Central memory CD4-positive, alpha-beta T cell (primary cell): ENCODE measurements at places on chromosomes 4 and X.

DNA sequence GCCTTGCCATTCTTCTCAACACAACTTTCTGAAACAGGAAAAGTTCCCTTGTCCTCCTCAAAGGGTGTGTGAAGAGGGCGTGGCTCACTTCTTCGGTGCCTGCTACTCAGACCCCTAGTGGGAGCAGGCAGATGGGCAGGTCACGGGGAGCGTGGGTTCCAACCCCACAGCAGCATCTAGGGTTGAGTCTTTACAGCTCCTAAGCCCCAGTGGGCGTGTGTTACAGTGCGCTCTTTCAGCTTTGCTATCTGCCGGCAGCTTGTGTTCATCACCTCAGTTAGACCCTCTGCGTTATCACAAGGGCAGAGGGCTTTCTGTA is 57.5 kb upstream of the KLF3 start:
- DNase-seq, result no peak

DNA sequence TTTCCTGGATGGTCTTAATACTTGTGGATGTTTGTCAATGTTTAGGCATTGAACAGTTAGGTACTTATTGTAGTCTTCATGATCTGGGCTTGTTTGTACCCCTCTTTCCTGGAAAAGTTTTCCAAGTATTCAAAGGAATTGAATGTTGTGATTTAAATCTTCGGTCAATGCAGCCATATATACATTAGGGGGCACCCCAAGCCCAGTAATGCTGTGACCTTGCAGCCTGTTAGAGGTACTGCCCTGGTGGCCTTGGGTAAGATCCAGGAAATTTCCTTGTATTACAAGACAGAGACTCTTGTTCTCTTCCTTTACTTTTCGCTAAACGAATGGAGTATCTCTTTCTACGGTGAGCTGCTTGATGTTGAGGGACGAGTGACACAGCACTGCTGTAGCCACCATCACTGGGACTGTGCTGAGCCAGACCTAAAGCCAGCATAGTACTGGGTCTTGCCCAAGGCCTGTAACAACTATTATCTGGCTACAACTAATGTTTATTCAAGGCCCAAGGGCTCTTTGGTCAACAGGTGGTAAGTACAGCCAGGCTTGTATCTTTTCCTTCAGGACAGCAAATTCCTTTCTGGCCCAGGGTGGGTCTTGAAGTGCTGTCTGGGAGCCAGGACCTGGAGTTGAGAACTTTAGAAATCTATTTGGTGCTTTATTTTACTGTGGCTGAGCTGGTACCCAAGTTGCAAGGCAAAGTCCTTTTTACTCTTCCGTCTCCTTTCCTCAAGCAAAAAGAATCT is 118.3 kb upstream of the ATOH1 start:
- DNase-seq, result no peak

DNA sequence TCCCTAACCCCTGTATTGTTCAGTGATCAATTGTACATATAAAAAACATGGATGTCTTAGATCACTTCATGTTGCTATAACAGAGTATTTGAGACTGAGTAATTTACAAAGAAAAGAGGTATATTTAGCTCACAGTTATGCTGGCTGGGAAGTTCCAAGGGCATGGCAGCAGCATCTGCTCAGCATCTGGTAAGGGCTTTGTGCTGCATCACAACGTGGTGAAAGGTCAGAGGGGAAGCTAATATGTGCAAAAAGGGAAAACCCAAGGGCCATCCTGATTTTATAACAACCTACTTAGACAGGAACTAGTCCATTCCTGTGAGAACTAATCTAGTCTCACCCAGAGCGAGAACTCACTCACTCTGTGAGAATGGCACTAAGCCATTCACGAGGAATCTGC is 128.2 kb upstream of the OTUD4 start:
- no peak for DNase-seq

DNA sequence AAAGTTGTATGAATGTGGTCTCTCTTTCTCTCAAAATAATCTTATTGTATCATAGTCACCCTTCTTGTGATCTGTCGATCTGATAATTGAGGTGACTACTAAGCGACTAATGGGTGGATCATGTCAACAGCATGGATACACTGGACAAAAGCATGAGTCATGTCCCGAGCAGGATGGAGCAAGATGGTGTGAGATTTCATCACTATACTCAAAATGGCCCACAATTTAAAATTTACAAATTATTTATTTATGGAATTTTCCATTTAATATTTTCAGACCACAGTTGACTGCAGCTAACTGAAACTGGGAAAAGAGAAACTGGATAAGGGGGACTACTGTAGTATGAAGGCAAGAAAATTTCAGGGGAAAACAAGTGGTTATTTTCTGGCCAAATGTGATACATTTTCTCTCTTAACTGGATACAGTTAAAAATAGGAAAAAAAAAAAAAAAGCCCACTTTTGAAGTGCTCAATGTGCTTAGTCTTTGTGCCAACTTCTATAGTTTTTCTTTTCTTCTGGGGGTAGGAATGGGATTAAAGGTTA is 25.3 kb downstream of the FAM241A start:
- no peak for DNase-seq

GRCh38 chrX:136214551-136214950 is 36.6 kb downstream of the MAP7D3 start:
- DNase-seq, result no peak

GRCh38 chr4:58214376-58214775 is 1104.2 kb upstream of the IGFBP7 start:
- no peak for DNase-seq

GRCh38 chr4:52889354-52889753 is 27.2 kb downstream of the RASL11B start:
- DNase-seq, result no peak

DNA sequence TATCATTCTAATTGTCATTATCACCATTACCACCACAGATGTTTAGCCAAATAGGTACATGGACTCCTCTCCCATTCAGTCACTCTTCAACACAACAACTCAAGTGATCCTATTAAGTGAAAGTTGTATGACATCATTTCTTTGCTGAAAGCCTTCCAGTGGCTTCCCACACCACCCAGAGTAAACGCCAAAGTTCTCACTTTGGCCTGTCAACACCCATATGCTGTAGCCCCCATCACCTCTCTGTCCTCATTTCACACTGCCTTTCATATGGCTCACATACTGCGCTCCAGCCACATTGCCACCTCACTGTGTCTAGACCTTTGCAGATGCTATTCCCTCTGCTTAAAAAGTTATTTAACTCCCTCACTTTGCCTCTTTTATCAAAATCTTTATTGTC is 682.3 kb downstream of the ADGRL3 start:
- no peak for DNase-seq

- no peak for DNase-seq
Observed at GRCh38 chrX:41081821-41082220, 3.4 kb upstream of the USP9X start.

DNA sequence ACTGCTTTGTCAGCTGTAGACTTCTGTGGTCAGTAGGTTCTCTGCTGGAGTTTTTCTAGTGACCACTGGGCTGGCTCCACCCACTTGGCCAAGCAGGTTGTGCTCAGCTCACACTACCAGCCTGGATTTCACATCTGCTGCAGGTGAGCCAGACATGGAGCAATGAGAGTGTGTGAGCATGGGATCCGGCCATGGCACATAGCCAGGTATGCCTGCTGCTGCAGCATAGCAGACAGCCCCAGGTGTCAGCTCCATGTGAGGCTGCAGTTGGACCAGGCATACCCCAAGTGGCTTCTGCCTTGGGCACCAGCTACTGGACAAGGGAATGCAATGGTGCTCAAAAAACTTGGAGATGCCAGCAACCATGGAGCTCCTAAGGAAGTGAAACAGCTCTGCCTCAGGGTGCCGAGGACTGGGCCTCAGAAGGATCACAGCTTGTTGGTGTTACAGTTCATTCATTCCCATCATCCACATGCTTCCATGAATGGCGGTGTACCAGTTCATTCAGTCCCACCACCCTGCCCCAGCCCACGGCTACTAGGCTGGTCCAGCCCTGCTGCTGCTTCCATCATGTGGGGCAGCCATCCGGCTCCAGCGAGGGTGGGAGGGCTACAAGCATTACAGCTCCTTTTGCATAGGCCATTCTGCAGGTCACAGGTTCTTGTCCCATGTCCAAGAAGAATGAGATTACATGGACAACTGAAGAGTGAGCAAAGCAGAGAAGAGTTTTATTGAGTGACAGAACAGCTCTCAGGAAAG is 389.1 kb upstream of the PCDH7 start:
- no peak for DNase-seq

DNA sequence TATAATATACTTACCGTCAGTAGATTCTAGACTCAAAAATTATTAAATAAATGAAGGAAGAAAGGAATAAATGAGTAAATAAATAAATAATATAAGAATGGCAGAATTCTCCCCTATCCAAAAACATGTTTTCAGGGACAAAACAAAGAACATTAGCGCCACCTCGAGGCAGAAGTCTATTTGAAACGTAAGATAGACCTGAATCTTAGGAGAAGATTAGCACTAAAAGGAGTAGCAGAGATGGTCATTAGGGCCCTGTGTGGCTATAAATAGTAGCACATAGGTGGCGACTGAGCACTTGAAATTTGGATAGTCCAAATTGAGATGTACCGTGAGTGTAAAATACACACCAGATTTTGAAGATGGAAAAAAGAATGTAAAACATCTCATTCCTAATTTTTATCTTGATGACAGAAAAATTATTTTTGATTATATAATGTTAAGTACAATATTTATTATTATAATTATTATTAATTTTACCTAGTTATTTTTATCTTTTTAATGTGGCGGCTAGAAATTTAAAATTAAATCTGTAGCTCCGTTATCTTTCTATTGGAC is 24.3 kb upstream of the SRD5A3 start:
- DNase-seq, result no peak

DNA sequence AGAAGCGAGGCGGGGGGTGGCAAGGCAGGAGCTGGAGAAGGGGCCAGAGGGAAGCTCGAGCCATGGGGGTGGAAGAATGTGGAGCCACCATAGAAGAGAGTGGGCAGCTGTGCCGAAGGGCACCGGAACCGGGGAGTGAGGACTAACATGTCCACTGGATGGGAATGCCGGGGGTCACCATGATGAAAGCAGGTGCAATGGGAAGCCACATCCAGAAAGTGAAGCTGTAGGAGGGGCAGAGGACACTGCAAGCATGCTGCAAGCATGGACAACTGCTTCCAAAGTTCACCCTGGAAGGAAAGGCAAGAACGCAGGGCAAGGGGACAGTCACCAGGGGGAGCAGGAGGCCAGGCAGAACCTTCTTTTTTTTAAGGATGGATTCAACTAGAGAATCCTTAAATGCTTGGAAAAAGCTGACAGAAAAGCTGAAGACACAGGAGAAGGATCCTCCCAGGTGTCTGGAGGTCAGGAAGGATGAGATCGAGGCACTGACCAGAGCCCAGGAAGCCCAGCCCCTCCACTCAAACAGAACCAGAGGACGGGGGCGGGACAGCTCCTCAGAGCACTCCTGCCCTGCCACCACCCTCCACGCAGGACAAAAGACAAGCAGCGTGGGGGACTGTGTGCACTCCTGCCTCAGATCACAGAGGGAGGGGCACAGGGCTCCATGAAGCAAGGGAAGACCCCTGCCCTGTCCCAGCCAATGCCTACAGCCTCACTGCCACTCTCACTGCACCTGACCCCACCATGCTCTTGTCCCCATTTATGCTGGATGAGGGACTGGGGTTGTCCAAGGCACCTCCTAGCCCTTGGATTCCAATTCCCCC is 169.2 kb downstream of the AFAP1 start:
- DNase-seq, result no peak

GRCh38 chr4:40755616-40756015 is 5.9 kb downstream of the NSUN7 start:
- no peak for DNase-seq

DNA sequence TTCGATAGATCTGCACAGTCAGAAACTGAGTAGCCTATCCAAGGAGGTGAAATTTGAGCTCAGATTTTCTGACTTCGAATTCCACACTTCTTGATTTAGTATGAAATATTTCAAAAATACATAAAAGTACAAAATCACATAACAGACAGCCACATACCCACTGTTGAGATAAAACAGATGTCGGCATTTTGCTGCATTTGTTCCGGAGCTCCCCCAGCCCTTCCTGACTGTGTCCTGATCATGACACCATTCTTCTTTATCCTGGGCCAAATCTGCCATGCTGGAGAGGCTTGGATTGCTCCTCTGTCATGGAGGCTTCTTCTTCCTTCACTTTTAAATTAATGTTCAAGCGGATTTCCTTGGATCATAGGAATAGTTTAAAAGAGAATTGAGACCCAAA is 124.2 kb upstream of the RBPJ start:
- no peak for DNase-seq

DNA sequence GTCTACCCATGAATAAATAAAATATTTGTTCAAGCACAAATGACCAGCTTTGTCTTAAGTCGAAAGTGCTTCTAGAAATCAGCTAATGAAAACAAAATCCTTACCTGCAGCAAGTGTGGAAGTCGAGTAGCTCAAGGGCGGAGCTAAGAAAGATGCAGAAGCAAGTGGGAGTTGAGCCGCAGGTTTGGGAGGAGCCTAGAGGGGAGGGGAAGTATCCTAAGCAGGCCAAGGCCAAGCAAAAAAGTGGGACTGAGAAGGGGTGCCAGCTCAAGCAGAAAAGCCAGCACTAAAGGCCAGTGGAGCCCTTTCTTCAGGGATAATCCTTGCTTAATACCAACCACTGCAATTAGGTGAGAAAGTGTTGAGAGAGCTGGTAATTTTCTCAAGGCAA is 60.8 kb downstream of the DLG3 start:
- DNase-seq, result no peak

GRCh38 chrX:149987613-149988012 is 49.3 kb upstream of the EOLA2 start:
- DNase-seq, result no peak
